Activated B cell treated with CpG ODN at 0.5 μM for 24 hours (primary cell): ENCODE measurements at places on chromosomes 6 and 20.

DNA sequence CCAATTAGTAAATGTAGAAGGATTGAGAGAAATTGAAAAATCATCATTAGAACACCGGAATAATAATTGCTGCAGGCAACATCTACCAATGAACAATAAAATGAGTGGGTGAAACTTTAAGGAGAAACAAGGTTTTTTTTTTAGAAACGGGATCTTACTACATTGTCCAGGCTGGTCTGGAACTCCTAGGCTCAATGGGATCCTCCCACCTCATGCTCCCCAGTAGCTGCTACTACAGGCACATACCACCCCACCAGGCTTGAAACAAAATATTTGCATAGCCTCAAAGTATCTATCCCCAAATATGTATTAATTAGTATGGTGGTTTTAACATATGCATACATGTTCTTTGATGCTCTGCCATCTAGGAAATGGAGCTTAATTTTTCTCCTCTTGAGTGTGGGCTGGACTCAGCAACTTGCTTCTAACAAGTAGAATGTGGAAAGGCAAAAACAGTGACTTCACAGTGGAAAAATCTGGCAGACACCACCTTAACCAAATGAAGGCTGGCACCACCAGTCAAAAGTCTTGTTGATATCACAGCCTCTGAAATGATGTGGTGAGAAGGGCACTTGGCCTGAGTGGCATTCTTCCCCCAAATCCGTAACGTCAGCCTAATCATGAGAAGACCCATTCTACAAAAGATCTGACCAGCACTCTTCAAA, 12.1 kb downstream of the NRSN2 start:
- DNase-seq = no peak

- no peak for DNase-seq
Measured at GRCh38 chr20:3318226-3318884, 79.4 kb upstream of the SLC4A11 start.

- DNase-seq = no peak
Measured at GRCh38 chr6:14002176-14002947, 77.6 kb downstream of the RNF182 start.

DNA sequence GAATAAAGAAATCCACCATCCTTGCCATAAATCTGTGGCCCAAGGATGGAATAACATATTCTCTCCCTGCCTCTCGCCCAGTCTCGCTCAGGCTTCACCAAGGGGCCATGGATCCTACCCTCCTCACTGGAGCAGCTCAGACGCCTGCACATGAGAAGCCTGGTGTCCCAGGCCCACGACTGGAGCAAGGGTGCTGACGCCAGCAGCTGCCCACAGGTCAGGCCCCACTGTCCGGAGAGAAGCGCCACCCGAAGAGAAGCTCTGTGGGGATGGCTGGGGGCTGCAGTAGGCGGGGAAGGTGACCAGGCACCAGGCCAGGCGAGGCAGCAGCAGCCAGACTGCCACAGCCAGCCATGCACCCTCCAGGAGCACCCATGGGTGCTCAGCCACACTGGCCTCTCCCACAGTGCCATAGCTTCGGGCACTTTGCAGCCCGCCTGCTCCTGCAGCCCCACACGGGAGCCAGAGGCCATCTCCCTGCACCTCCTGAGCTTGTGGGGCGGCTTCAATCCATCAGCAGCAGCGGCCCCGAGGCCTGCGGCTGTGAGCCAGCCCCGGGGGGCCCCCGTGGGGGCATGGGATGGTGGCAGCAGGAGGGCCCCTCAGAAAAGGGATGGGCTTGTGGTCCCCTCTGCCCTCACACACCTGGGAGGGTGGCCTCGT, 286.2 kb upstream of the SGK1 start:
- DNase-seq = no peak

- no peak for DNase-seq
Measured at GRCh38 chr20:62792182-62792939, 3.9 kb upstream of the MRGBP start.

DNA sequence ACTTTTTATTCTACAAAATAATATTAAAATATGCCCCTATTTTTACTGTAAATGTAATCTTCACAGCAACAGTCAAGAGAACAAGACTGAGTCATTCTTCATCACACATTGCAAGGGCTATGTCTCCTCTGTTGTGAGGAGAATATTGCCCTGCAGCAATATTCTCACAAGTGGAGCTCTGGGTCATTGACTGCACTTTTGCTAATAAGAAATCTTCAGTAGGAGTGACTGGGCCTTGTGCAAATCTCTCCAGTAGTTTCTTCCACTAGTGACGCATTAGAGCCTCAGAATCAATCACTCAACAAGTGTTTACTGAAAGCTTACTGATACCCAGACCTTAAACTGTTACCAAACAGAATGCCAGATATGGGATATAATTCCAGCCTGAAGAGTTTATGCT, 49.1 kb downstream of the LAMA2 start:
- no peak for DNase-seq

- no peak for DNase-seq
Measured at GRCh38 chr20:21571841-21572690, 58.2 kb upstream of the NKX2-2 start.

- no peak for DNase-seq
Measured at GRCh38 chr20:59581993-59582679, 22.2 kb upstream of the PHACTR3 start.

DNA sequence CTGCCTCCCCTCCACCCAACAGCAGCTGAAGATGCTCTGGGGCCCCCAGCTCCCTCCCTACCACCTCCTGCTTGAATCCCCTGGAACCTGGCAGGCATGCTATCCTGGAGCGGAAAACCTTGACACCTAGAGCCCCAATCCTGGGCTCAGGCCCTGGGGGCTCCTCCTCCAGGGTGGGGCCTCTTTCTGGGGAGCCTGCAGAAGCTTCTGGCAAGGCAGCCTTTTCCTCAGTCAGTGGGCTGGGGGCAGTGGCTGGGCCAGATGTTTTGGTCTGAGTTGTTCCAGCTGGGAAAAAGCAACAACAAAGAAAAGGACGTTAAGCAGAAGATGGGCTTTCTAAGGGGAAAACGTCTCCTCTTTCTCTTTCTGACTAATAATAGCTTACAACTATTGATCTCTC, 21.1 kb downstream of the KIAA1755 start:
- no peak for DNase-seq

DNA sequence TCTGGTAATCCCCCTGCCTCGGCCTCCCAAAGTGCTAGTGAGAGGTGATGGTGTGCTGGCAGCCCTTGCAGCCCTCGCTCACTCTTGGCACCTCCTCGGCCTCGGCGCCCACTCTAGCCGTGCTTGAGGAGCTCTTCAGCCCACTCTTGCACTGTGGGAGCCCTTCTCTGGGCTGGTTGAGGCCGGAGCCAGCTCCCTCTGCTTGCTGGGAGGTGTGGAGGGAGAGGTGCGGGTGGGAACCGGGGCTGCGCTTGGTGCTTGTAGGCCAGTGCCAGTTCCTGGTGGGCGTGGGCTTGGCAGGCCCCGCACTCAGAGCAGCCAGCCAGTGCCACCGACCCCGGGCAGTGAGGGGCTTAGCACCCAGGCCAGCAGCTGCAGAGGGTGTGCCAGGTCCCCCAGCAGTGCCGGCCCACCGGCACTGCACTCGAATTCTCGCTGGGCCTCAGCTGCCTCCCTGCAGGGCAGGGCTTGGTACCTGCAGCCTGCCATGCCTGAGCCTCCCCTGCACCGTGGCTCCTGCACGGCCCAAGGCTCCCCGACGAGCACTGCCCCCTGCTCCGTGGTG, 189.0 kb upstream of the ASCC3 start:
- no peak for DNase-seq

- DNase-seq = no peak
Measured at GRCh38 chr20:23776067-23776771, 25.5 kb upstream of the CST1 start.

GRCh38 chr6:89475101-89475500, 42.1 kb downstream of the ANKRD6 start:
- no peak for DNase-seq

DNA sequence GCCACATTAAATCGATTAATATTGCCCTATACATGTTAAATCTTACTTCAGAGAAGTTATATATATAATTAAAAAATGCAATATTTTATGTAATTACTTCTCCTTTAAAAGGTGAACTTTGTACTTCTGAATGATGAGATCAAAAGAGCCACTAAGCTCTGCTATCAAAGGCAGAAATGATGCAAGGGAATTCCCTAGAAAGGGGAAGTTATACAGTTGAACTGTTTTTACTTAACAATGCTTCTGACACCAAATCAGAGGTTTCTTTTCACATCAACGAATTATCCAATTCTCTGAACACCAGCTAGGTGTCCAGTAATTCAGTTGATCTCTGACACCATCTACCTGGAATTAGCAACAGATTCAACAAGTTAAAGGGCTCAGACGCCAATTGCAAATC, 319.9 kb upstream of the TSHZ2 start:
- DNase-seq = no peak

DNA sequence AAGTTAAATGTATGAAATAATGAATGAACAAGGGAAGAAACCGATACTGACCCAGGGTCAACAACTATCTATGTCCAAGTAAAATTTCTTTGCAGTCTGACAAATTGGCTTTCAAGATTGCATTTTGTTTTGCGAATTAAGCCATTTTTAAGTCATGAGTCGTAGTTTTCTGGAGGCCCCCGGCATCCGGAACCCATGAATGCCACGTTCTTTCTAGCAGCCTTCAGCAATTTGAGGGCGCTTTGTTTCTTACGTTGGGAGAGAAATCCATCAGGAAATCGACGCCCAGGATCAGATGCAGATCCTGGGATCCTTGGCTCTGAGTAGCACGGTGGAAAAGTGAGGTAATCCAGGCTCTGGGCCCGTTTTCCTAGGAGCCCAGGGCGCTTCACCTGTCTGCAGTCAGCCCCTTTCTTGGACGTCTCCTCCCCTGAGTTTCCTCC, 309 bp upstream of the ABRACL start:
- DNase-seq = no peak

- no peak for DNase-seq
Measured at GRCh38 chr6:30611856-30612194, 5.2 kb downstream of the PPP1R10 start.

DNA sequence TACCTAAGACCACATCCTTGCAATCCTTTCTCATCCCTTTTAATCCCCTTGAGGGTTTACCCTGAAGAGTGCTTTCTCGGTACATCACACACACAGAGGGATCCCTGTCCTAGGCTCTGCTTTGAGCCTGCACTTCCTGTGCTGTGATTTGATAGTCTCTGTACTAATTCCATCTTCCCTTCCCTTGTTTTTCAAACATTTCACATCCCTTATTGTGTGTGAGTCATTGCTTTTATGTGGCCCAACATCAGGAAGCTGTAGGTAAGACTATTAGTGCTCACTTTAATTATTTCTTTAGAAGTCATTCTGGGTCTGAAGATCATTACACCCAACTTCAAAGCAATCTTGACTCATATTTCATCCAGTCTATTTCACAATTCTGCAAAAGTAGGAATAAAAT, 57.2 kb upstream of the ANKEF1 start:
- DNase-seq = no peak

GRCh38 chr20:35116258-35116657, 23.7 kb upstream of the TRPC4AP start:
- DNase-seq = no peak

DNA sequence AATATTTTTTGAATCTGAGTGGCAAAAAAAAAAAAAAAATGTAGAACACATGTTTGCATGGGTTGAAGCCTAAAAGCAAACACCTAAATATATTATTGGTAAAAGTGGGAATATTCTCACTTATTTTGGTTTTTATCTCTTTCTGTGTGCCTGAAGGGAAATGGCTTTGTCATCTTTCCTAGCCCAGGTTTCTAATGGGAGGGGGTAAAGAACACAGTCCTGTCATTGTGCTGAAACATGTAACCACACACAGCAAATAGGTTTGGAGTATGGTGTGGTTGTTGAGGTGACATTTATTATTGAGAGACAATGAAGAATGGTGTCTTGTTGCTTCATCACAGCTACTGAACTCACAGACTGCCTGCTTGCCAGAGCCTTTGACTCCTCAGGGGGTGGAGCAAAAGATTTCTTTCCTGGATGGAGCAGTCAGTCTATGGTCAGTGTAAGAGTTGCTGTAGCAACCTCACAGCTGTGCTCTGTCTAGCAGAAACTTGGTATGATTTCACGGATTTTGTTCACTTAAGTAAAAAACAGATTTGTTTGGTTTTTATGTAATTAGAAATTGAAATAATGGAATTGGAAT, 70.2 kb downstream of the CEP57L1 start:
- DNase-seq = no peak

DNA sequence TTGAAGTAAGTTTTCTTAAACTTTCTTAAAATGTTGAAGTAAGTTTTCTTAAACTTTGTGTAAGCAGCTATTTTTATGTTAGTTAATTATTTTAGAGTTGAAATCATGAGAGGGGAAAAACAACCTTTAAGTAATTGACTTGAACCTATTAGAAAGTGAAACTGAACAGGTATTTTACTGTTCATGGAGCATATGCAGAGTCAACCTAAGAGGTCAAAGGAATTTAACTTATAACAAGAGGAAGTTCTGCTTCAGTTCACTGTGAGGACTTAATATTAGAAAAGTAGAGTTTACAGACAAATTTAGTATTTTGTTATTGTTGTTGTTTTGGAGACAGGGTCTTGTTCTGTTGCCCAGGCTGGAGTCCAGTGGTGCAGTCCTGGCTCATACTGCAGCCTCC, 38.0 kb downstream of the CDYL start:
- DNase-seq = no peak

- DNase-seq = no peak
Measured at GRCh38 chr6:162618448-162619002, 109.0 kb downstream of the PRKN start.

- no peak for DNase-seq
Measured at GRCh38 chr20:61350500-61351250, 98.6 kb downstream of the CDH4 start.

DNA sequence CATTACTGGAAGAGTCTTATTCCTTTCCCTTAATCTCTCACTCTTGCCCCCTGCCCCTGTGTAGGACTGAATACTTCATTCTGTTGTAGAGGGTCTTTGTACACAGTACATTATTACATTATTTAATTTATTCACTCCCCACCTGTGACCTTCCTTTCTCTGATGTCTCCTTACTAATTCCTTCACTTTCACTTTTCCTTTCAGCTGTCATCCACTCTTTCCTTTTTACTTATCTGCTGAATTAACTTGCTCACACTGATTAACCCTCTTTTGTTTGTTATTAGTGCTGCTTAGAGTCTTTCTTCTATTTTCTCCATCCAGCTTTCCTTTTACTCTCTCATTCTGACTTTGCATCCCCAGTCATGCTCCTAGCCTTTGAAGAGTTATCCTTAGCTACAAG, 6.5 kb upstream of the PGBD1 start:
- no peak for DNase-seq

DNA sequence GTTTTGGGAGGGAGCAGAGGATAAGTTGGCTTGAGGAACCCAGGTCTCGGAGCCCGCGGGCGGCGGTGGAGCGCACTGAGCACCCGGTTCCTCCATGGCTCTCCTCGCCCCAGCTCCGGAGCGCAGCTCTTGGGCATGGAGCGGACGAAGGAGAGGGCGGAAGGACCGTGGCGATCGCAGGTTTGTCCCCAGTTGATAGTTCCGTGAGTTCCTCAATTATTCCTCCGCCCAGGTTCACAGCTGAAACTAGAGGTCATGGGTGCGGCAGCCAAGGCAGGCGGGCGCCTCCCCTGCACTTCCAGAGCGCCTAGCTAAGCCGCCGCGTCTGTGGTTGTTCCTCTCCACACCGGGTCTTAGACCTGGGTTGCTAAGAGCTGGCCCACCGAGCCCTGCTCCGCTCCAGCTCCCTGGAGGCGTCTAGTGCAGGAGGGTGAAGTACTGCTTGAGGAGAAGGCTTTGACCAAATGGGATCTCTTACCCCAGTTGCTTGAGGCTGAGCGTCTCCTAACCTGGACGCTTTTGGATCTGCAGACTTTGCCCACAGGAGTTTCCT, at the start of gene HTR1B:
TSS of gene HTR1B (minus strand) at position 184 of the 553 bp plus-strand sequence. CDS start at position 96, 88 bp downstream.
- DNase-seq = no peak
